ENCODE measurements at places on chromosomes 2 and 18. TPM values are rescaled to one million over a fixed set of nuclear protein-coding genes. Genes with fewer than 3 reads are reported as not detected.

PREPL gene
- total RNA-seq = 30.2 TPM

ERICH2 gene
- 1.4 TPM for total RNA-seq

MEP1B gene
- not detected for total RNA-seq

CDK15 gene
- total RNA-seq = 2.4 TPM

SERPINB13 gene
- total RNA-seq = not detected

LYG2 gene
- total RNA-seq = not detected

DNA sequence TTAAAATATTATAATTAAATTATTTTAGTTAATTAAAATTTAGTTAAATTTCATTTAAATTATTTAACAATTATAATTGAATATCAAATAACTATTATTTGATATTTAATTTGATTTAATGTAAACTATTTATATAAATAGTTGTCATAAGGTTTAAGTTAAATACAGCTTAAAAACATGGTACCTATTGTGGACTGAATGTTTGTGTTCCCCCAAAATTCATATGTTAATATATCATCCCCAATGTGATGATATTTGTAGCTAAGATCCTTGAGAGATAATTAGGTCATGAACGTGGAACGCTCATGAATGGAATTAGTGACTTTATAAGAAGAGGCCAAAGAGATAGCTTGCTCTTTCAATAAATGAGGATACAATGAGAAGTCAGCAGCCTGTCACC is 505.7 kb upstream of the LRATD1 start:
- no peaks in the 10 kb centered on the region for H3K36me3 ChIP-seq
- H3K4me1 ChIP-seq = no peaks in the 10 kb centered on the region
- no peaks in the 10 kb centered on the region for H3K27me3 ChIP-seq
- H3K4me3 ChIP-seq = no peak overlapping the region

DNA sequence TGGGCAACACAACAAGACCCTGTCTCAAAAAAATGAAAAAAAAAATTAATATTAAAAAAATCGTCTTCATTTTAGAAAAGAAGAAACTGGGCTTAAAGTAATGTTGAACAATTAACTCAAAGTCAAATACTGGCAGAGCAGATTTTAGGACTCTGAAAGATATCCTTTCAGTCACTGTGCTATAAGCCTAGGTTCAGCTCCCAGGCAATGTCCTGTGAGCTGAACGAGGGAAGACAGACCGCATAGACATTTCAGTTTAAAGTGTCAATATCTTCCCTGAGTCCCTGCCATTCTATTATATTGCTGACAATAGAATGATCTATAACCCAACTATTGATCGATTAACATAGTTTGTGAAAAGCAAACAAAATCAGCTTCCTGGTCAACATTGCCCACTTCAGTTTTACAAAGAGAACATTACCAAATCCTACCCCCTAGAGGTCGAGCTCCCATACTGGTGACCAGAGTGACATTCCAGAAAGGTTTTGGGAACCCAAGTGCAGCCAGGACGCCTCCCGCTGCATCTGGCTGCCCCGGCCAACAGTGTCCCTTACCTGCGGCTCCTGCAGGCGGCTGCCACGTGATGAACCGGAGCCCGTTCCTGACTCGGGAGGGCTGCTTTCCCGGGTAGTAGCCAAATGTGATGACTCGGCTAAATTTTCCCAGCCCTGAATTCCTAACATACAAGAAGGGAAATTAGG is 639 bp downstream of the MRO start:
- peak overlapping the region; percentile 64 for H3K4me3 ChIP-seq
- H3K36me3 ChIP-seq = no peaks in the 10 kb centered on the region

DNA sequence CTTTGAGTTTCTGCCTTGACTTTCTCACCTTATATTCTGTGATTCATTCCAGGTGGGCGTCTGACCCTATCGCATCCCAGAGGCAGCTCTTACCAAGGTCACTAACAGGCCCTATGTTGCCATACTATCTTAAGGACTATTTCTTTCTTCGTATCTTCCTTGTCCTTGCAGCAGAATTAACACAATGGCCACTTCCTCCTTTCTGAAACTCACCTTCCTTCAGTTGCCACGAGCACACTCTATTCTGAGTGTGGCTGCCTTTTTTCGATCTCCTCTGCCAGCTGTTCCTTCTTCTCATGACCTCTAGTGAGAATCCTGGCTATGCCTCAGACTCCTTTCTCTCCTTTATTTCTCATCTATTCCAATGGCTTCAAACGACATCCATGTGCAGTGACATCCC is 160.4 kb upstream of the CCDC195 start:
- H3K27ac ChIP-seq = no peak overlapping the region
- no peaks in the 10 kb centered on the region for H3K27me3 ChIP-seq
- H3K4me3 ChIP-seq = no peak overlapping the region
- peaks cover 4% of the 10 kb centered on the region for H3K4me1 ChIP-seq
- no peak for DNase-seq

DNA sequence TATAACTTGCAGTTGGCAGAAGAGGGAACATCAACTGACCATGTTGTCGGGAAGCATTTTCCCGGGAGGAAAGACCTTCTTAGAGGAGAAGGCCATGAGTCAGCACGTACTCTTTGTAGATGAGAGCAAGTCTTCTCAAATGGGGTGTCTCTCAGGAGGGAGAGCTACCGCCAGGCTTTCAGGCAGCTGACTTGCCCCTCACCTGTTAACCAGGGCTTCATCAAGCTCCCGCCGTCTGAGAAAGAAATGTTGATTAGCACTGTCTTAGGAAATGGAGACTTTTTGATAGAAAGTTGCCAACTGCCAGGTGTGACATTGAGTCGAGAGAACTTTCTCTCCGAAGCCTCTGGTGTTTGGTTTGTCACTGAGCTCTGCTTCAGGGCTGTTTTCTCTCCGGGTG is 196.1 kb downstream of the ZNF407 start:
- H3K27ac ChIP-seq = no peak overlapping the region
- no peaks in the 10 kb centered on the region for H3K27me3 ChIP-seq
- H3K4me3 ChIP-seq = no peak overlapping the region
- H3K4me1 ChIP-seq = peaks cover 10% of the 10 kb centered on the region

- DNase-seq = peak; percentile 89
- no peaks in the 10 kb centered on the region for H3K36me3 ChIP-seq
- no peaks in the 10 kb centered on the region for H3K27me3 ChIP-seq
- peak overlapping the region; percentile 43 for H3K27ac ChIP-seq
Observed at GRCh38 chr2:120403676-120404075, 57.7 kb downstream of the INHBB start.

DNA sequence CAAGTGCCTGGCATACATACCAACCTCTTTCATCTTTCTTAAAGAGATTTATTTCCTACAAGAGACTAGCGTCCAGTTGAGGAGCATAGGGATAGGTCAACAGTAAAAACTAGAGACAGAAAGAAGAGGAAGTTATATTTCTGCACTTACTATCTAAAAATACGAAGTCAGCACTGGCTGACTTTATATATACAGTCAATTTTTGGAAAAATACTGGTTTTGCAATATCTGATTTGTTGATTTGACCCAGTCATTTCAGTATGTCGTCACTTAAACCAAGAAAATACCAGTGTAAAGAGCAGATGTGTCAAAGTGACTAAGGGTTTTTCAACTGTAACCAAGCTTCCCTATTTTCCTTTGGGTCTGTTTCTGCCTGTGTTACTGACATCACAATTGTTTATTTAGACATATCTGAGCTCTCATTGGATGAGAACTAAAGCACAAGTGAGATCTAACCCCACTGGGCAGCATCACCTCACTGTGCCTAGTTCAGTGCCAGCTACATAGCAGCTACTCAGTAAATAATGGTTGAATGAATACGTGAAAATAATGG is 23.0 kb downstream of the CYTIP start:
- no peak for DNase-seq
- no peak overlapping the region for H3K27ac ChIP-seq
- no peaks in the 10 kb centered on the region for H3K4me1 ChIP-seq
- no peaks in the 10 kb centered on the region for H3K36me3 ChIP-seq
